ENCODE measurements at places on chromosomes 12 and 14.

DNA sequence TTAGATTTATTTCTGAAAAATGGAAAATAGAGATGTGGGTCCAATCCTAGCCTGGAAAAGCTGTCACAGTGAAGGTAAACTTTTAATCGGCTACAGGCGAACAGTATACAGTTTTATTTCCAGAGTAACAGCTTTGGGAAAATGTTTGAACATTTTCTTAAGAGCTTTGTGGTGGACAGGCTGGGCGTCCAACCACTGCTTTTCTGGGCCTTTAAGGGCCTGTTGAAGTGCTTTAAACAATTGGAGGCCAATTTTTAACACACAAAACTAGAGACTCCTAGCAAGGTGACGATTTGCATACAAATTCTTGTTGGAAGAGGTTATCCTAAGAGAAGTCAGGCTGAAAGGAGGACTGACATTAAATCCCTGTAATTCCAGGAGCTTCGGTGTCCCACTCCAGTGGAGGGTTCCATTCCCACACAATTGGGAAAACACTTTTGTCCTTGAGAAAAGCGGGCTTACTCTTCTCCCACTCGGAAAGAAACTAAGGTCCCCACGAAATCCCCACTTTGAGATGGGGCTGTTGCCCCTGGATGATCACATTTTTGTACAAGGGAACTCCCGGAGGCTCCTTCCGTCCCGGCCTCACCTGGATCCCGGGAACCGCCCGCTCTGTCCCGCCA is 26.9 kb downstream of the BCL11B start:
- DNase-seq, result no peak

DNA sequence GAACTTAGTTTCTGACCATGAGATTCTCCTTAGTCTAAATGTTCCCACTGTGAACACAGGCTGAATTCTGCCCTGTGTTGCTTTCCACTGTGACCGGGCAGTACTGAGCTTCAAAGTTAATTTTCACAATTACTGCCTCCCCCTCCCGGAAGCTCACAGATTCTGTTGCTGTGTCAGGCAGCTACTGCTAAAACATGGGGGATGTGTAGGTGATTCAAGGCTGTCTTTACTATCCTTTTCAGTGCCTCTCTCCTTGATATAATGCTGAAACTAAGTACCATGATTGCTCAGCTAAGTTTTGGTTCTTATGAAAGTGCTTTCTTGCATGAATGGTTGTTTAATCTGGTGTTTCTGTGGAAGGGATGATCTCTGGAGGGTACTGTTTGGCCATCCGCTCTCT is 428.3 kb upstream of the NOVA1 start:
- no peak for DNase-seq

GRCh38 chr12:124497658-124498057 is 69.8 kb downstream of the NCOR2 start:
- DNase-seq, result no peak

- DNase-seq, result no peak
These were observed 449.9 kb downstream of the LRIG3 start for GRCh38 chr12:58470266-58471010.

DNA sequence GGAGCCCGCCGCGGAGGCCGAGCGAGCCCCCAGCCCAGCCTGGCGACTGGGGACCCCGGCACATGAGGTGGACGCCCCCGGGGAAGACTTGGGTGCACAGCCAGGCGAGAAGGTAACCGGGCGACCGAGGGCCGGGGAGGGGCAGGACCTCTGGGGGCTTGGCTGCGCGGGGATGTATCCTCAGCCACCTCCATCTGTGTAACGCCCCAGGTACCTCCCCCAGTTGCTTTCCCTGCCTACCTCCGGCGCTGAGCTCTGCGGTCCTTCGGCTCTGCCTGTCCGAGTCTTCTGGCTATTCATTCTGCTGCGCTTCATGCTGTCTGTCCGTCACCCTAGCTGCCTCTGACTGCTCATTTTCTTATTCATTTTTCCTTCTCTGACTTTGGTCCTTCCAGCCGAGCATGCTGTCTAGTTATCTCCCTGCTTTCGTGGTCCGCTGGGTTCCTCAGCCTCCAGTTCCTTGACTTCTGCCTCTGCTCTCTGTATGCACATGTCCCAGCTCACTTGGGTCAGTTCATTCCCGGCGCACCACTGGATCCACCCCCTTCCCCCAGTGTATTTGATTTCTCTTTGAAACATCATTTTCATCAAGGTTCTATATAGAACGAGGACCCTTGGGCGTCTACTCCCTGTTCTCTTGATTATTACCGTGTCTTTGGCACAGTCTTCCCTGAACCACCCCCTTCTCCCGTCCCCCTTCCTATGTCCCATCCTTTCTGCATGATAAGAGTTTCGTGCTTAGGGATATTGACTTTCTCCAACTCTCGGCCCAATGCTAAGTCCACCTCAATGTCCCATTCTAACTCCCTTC is 612 bp downstream of the PHC1 start:
- no peak for DNase-seq

DNA sequence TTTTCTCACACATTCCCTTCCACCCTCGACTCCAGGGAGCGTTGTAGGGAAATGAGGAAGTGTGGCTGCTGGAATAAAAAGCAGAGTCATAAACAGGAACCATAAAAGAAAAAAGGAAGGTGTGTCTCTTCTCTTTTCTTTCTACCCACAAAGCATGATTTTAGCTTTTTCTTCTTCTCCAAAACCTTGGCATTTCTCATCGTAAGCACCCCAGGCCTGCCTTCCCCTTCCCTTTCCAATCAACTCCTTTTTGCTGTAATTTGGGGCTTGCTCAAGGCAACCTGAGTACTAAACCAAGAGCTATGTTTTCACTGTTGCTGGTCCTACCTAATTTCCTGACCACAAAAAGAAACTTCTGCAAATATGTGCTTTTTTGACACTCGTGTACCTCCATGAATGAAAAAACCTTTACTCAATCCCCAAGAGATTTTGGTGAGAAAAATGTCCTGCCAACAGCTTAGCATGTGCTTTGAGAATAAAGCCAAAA is 9.2 kb downstream of the PLBD1 start:
- DNase-seq, result no peak

- no peak for DNase-seq
These were observed 19.3 kb downstream of the KMT2D start for GRCh38 chr12:49041036-49041880.

- DNase-seq, result no peak
These were observed 217.3 kb downstream of the C12orf75 start for GRCh38 chr12:105547786-105548185.

DNA sequence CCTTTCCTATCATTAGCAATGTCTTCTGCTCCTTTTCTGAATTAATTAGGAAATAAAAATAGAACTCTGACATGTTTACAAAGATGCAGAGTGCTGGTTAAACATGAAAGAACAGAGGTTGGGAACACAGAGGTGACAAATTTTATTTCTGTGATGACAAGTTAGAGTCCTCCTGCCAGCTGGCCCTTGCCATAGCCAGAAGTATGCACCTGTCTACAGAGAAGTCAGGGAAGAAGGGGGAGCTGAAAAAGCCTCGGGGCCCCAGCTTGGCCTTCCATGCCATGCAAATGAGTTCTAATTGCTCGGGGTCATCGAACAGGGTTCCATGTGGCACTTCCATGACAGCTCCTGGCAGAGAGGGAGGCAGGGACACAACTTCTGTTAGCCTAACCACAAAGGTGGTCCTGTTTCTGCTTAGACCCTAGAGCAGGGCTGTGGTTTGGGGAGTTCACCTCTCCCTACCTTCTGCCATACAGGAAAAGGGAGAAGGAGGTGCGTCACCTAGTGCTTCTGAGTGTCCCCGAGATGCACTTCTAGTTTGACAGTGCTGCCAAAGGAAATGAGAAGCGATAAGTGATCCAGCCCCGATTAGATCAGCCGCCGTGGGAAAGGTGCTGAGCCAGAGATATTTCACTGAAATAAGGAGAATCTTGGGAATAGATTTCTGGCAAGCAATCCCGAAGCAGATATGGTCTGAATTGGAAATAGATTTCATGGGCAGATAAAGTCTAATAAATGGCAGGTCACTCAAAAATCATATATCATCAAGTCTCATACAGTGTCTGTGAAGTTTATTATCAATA is 155.8 kb upstream of the FOXN3 start:
- no peak for DNase-seq

GRCh38 chr12:92987846-92988621 is 58.9 kb upstream of the EEA1 start:
- DNase-seq, result no peak

DNA sequence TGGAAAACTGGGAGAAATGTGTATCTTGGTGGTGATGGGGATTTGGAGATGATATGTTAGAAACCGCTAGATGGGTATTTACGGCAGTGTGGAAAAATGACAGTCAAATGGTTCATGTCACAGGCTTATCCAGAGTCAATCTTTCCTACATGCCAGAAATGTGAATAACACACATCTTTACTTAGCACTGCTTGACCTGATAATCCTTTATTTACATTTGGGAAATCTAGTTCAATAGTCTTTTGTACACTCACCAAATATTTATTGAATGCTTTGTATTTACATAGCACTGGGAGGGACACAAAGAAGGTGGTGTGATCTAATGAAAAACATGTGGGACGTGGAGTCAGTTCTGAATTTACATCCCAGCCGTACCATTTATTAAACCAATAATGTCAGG is 208.2 kb downstream of the DIO2 start:
- DNase-seq, result no peak

GRCh38 chr12:121776190-121777098 is 17.0 kb downstream of the RHOF start:
- DNase-seq, result peak; percentile 97

GRCh38 chr14:73873660-73874059 is 13.0 kb upstream of the ZNF410 start:
- no peak for DNase-seq

- DNase-seq, result no peak
These were observed 65.1 kb upstream of the DUSP6 start for GRCh38 chr12:89417246-89417977.

- no peak for DNase-seq
These were observed 183.0 kb downstream of the MED13L start for GRCh38 chr12:116094475-116094874.

DNA sequence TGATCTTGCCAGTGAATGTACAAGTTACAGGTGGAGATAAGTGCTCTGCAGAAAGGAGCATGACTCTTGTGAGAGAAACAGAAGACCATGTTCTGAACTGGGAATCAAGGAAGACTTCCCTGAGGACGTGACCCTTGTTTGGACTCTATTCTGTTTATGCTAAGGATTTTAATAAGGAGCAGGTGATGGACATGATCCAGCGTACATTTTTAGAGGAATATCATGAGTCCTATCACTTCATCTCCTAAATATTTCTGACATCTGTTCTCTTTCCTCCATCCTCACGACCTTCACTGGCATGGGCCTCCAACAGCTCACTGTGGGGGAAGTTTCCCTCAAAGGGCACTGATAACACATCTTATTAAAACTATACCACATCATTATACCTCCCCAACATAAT is 7.9 kb upstream of the SLC38A1 start:
- no peak for DNase-seq

- no peak for DNase-seq
These were observed 9.6 kb downstream of the OR6S1 start for GRCh38 chr14:20631880-20632389.

DNA sequence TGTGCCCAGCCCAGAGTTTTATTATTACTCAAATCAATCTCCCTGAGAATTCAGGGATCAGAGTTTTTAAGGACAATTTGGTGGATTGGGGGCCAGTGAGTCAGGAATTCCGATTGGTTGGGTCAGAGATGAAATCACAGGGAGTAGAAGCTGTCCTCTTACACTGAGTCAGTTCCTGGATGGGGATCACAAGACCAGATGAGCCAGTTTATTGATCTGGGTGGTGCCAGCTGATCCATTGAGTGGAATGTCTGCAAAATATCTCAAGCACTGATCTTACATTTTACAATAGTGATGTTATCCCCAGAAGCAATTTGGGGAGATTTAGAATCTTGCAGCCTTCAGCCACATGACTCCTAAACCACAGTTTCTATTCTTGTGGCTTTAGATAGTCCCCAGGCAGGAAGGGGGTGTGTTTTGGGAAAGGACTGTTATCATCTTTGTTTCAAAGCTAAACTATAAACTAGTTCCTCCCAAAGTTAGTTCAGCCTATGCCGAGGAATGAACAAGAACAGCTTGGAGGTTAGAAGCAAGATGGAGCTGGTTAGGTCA is 89.1 kb upstream of the CNOT2 start:
- DNase-seq, result no peak

GRCh38 chr14:99522457-99522891 is 41.3 kb downstream of the CCNK start:
- no peak for DNase-seq

DNA sequence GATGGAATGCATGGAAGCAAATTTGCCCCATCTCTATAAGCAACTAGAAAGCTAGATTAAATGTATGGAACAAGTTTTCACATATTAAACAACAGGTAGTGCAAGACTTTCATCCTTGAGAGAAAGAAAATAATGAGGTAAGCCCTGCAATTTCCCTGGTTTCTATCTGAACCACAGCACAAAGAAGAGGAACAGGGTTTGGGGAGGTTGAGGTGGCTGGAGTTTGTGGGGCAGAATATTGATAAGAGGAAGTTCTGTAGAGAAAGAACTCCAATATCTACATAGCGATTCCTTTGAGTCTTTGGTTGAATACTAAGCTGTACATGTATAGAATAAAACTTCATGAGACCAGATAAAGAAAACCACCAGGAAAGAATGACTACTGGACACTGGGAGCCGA is 96.3 kb upstream of the CCND2 start:
- no peak for DNase-seq

GRCh38 chr12:19988459-19988873 is 379.9 kb upstream of the PDE3A start:
- no peak for DNase-seq

DNA sequence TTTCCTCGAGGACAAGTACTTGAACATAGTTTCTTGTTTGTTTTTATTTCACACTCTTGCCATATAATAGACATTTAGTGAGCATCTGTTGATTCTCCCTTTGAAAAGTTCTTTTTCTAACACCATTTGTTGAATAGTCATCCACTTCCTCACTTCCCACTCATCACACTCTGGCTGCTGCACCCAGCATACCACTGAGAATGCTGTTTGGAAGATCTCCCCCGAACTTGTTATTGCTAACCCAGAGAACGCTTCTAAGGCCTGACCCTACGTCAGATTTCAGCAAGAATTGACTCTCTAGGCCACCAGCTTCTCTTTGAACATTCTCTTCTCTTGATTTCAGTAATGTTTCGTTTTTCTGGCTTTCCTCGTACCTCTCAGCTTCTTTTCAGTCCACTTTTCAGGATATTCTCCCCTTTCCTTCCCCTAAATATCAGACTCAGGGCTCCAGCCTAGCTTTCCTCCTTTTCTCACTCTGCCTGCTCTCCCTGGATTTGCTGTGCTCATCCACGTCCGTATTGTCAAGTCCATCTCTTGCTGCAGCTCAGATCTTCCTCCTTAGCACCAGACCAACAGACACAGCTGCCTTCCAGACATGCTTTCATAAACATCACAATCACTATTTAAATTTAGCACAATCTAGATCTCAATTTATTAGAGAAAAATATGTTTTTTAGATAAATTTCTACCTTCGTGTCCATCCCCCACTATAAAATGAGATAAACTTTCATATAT is 94.0 kb upstream of the SLC38A4 start:
- DNase-seq, result no peak

Measured in D721Med (cell line).